CD4-positive, alpha-beta T cell treated with Interleukin-4 for 4 hours (primary cell): ENCODE measurements at places on chromosomes 11 and 22.

GRCh38 chr11:75454987-75455386 lies 22.0 kb upstream of the KLHL35 start:
- no peak for DNase-seq

DNA sequence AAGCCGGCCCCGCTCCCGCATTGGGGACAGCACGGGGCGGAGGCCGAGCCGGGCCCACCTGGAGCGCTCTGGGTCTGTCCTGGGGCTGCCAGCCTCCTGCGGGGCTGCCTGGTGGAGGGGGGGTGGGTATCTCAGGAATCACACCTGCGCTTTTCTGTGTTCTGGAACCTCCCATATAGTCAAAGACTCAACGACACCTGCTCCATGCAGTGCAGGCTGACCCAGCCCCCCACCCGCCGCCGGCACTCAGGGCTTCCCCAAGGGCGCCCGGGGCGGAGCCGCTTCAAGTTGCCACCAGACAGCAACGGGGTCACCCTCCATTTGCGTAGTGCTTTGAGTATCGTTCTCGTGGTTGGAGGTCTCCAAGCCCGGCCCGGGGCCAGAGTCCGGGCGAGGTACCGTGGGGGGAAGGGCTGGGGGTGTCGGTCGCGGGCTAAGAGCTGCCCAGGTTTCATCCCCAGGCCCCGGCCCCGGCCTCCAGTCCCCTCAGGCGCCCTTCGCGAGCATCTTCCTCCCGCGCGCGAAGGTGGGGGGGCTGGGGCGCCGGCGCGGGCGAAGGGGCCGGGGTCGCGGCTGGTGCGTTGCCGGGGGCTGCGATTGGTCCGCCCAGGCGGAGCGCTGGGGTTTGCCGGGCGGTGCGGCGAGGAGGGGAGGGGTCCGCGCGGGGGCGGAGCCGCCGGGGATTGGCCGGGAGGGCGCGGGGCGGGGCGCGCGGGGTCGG lies 6.6 kb downstream of the TSPAN4 start:
- DNase-seq: no peak

GRCh38 chr11:128342511-128343134 lies 244.7 kb downstream of the ETS1 start:
- peak; percentile 90 for DNase-seq

DNA sequence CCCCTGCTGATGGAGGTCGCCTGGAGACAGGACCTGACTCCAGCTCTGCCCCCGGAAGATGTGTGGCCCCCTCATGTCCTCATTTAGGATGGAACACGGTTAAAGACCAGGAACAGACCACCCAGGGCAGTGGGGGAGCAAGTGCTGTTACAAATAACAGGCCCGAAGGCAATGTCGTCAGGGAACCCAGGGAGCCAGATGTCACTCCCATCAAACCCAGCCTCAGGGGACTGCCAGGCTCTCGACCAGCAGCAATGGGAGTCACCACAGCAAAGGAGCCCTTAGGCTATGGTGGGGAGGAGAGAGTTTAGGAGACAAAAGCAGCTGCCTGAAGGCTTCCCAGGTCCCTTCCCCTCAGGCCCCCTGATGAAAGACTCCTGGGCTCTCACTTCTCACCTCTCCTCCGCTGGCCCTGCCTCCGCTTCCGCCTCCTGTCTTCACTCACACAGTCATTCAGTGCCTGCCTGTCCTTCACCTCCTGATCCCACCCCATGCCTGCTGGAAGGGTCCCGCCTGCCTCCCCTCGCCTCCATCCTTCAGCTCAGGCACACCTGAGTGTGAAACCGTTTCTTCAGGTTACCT lies 4.4 kb downstream of the RPS19BP1 start:
- DNase-seq: no peak

DNA sequence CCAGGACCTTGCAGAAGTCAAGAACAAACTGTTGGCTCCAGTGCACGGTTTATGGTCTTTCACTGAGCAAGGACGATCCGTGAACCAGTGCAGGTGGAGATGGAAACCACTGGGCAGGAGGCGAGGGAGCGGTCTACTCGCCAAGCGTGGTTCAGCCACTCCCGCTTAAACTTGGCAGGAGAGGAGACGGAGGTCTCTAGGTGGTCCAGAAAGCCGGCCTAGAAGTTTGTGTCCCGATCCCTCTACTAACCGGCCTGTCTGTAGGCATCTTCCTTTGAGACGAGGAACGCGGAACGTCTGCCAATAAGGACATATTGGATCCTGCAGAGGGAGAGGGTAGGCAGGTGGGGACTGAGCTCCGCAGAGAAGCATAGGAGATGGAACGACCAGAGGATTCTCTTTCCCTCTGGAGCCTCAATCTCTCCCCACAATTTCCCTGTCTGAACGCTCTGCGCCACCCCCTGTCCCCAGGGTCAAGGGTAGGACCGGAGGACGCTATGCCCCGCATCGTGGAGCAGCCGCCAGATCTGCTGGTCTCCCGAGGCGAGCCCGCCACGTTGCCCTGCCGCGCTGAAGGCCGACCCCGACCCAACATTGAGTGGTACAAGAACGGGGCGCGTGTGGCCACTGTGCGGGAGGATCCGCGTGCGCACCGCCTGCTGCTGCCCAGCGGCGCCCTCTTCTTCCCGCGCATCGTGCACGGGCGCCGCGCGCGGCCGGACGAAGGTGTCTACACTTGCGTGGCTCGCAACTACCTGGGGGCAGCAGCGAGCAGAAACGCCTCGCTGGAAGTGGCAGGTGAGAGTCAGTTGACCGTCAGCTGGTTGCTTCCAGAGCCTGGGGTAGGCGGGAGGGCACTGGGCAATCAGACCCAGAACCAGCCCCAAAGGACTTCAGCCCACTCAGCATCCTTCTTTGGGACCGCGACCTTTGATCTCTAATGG lies 3.4 kb downstream of the ROBO3 start:
- no peak for DNase-seq

GRCh38 chr11:119056421-119056999 lies 495 bp downstream of the HYOU1 start:
- peak; percentile 38 for DNase-seq

DNA sequence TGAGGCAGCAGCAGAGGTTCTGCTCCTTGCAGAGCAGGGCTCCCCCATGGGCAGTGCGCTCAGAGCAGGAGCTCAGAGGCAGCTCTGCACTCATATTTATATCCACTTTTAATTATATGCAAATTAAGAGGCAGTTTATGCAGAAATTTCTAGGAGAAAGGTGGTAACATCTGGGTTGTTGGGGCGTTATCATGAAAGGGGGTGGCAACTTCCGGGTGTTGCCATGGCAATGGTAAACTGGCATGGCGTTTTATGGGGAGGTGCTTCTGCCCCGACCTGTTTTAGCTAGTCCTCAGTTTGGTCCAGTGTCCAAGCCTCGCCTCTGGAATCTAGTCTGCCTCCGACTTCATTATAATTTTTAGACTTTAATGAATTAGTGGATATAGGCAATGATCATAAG lies 1191.7 kb downstream of the TBC1D22A start:
- no peak for DNase-seq

GRCh38 chr11:65814131-65814985 lies 19.4 kb upstream of the SNX32 start:
- no peak for DNase-seq

- no peak for DNase-seq
Observed at GRCh38 chr11:125621995-125622394, 3.0 kb upstream of the CHEK1 start.

GRCh38 chr11:14124886-14125285 lies 162.4 kb downstream of the SPON1 start:
- DNase-seq: no peak

DNA sequence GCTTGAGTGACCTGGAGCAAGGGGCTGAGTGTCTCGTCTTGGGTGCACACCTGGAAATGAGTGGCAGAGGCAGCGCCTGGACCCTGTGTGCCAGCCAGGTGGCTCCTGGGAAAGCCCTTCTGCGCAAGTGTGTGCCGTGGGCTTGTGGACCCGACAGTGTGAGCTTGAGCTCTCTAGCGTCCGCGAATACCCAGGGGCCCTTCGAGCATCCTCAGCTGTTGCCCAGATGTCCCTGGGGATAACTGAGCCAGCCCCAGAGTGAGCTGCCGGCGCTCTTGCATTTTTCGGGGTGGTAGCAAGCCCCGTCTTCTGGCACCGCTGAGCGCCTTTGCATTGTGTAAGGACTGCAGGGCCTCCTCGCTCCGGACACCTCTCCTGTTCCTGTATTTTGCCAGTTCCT lies 399.2 kb downstream of the TBC1D22A start:
- no peak for DNase-seq

- no peak for DNase-seq
Observed at GRCh38 chr11:116396331-116396730, 376.5 kb downstream of the BUD13 start.

- no peak for DNase-seq
Observed at GRCh38 chr11:16895306-16895705, 118.9 kb downstream of the PLEKHA7 start.

- DNase-seq: no peak
Observed at GRCh38 chr11:107538239-107538638, 27.3 kb downstream of the ALKBH8 start.

- DNase-seq: no peak
Observed at GRCh38 chr22:28006271-28006670, 87.2 kb upstream of the PITPNB start.

- DNase-seq: no peak
Observed at GRCh38 chr11:93724089-93724488, 17.2 kb downstream of the TAF1D start.

DNA sequence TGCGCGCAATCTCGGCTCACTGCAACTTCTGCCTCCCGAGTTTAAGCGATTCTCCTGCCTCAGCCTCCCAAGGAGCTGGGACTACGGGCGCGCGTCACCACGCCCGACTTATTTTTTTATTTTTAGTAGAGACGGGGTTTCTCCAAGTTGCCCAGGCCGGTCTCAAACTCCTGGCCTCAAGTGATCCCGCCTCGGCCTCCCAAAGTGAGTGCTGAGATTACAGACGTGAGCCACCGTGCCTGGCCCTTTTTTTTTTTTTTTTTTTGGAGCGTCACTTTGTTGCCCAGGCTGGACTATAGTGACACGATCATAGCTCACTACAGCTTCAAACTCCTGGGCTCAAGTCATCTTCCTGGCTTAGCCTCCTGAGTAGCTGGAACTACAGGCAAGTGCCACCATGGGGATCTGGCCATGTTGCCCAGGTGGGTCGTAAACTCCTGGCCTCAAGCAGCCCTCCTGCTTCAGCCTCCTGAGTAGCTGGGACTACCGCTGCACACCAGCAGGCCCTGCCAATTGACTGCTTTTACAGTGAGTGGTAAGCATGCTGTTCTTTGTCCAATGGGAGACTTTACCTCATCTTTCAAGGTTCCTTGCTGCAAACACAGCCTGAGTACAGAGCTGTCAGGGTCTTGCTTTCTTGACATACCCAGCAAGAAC lies 600 bp upstream of the CENPM start:
- no peak for DNase-seq

DNA sequence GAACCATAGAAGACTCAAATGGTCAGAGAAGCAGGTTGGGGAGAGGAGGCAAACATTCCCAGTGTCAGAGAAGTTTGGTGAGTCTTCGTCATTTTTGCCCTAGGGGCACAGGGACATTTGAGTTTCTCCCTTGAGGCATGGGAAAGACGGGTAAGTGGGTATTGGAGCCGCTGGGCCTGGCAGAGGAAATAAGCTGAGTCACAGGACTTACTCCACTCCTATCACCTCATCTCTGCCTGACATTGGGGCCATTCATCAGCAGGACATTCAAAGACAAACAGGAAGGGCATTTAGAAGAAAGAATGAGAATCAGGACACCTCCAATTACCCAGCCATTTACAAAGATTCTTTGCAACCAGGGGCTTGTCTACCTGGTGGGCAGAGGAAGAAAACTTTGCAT lies 100.7 kb upstream of the SEZ6L start:
- no peak for DNase-seq

DNA sequence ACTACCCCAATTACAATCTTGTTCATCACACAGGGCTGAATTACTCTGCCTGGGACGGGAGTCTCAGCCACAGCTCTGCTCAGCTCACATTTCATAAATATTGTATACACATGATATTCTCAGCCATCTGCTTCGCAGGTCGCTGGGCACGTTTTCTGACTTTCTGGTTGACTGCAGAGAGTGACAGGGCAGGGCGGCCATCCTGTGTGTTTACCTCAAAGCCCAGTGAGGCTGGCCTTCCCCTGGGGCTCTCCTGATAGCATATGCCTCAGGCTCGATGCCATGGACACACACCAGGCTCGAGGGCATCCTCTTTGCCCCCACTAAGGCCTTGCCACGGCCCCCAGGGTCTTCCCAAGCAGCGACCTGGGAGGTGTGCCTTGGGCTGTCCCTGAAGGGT lies 345.0 kb downstream of the CADM1 start:
- DNase-seq: no peak

GRCh38 chr11:64519541-64519940 lies 71.5 kb upstream of the SLC22A12 start:
- DNase-seq: no peak

GRCh38 chr11:62547691-62548281 lies 1.2 kb upstream of the AHNAK start:
- DNase-seq: peak; percentile 76

DNA sequence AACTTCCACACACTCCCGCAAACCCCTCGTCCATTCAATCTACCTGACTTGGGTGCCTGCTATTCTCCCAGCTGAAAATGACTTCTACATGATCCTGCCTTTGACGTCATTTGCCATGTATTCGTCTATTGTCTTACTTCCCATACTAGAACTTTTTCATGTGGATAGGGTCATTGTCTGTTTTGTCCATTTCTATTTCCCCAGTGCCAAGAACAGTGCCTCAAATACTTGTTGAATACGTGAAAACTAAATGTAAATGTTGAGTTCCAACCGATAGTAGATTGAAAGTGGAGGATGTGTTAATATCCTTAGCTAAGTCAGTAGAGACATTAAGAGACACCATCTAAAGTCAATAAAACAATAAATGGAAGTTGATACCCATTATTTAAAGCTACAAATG lies 935 bp downstream of the TRIM68 start:
- no peak for DNase-seq

DNA sequence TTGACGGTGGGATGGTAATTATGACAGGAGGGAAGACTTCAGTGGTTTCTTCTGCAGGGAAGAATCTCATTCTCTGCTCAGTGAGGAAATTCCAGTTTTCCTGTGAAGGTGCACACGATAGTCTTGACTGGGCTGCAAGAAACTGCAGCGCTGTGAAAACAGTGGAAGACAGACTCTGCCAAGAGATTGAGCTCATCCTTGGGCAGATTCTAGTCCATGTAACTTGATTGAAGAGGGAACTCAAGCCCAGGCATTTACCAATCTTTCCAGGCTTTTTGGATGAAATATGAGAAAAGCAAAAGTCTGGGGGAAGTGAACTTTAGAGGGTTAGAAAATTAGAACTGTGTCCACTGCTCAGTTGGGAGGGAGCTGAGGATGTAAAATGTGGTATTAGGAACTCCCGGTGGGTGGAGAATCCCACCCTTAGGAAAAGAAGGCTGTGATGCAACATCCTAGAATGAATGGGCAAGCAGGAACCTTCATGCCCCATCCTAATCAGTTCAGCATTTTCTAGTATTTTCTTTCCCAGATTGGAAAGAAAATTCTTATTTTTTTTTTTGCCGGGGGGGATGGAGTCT lies 212.6 kb downstream of the DBX1 start:
- no peak for DNase-seq

- no peak for DNase-seq
Observed at GRCh38 chr11:126149759-126150625, 61.5 kb downstream of the RPUSD4 start.

DNA sequence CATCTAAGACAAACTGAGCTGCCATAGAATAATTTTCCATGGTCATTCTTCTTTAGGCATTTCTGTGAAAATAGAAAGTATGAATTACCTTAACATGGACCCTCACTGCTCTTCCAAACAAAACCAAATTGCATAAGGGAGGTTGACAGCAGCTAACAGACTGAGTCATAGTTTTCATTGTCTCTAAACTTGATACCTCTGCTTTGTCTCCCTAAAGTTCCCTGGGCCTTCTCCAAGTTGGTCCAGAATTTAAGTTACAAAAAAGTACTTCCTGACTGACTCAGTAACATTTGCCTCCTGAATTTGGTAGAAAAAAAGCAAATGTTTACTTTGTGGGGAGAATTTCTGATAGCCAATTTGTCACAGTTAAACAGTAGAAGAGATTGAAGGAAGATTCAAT lies 3.0 kb downstream of the OR8D1 start:
- no peak for DNase-seq
